ENCODE measurements at places on chromosomes 2 and 18.

GRCh38 chr18:69897397-69898108, 50.1 kb downstream of the CD226 start:
- no peak for DNase-seq

- DNase-seq, result no peak
Measured at GRCh38 chr18:22093731-22094357, 75.5 kb upstream of the GATA6 start.

DNA sequence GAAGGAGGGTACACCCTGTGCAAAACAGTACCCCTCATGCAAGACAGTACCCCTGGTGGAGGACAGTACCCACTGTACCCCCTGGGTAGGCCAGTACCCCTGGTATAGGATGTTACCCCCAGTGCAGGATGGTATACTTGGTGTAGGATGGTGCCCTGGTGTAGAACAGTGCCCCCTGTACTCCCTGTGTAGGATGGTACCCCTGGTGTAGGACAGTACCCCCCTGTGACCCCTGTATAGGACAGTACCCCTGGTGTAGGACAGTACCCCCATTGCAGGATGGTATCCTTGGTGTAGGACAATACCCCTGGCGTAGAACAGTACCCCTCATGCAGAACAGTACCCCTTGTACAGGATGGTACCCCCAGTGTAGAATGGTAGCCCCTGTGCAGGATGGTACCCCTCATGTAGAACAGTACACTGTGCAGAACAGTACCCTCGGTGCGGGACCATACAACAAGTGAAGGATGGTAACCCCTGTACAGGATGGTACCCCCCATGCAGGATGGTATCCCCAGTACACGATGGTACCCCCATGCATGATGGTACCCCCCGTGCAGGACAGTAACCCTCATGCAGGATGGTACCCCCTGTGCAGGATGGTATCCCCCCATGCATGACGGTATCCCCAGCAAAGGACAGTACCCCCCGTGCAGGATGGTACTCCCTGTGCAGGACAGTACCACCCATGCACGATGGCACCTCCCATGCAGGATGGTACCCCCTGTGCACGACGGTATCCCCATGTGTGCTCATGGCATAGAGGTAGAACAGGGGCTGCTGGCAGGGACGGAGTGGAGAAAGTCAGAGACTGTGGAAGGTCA, 248.0 kb downstream of the DCDC2C start:
- no peak for DNase-seq

DNA sequence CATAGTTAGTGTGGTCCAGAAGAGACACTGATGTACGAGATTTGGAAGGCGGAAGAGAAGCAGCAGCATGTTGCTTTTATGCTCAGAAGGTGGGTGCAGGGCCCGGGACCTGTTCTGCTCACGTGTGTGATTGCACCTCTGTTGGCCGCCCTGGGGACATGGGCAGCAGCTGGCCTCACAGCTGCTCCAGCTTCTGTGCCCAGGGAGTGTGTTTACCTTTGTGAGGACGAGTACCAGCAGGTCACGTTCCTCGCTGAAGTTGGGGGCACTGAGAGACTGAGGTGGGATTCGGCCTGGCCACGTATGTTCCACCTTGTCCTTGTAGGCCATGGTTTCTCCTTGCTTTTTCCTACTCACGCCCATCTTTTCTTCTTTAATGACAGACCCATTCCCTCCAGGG, 86.3 kb downstream of the PMAIP1 start:
- no peak for DNase-seq

DNA sequence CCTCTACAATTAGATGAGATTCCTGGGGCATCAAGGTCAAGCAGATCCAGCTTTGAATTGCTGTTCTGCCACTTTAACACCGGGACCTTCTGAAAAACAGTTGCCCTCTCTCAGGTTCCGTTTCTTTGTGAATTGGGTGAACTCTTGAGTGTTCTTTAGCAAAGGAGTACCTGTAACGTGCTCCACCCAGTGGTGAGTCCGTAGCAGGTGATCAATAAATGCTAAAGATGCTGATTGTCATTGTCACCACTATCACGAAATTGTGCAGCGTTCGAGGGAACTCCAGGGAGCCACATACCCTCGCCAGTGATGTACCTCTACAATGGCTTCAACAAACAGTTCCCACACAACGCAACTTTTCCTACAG, 81.9 kb downstream of the TCF7L1 start:
- DNase-seq, result no peak

DNA sequence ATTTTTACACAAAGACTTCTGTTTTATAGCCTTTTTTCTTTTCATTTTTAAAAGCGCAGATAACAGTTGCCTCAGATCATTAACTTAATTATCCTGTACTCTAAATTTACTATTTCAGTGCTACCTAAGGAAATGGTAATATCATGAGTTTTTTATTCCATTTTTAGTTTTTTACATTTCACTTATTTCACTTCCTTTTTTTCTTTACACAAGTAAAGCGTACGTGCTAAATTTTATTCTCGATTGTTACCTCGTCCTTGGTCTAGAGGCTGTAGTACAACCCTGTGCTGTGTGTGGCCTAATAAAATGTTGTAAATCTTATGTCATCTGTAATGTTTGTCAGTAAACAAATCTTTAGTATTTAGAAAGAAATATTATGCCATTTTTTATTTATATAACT, 49.2 kb downstream of the CRIM1 start:
- DNase-seq, result no peak

DNA sequence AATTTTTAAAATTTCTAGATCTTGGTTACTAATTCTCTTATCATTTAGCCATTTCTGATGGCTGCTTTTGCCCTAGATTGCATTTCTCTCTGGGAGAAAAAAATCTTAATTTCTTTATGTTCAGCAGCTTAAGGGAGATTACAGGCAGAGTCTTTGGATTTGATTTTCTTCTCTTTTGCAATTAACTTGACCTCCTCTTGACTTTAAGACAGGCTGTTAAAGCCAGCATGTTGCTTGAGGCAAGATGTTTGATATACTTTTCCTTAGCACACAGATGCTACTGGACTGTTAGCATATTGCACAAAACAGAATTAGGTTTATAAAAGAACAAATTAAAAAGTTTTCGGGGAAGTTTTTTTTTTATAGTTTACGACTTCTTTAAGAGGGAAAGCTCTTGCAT, 50.0 kb downstream of the XRCC5 start:
- DNase-seq, result no peak

- no peak for DNase-seq
Measured at GRCh38 chr2:27922842-27923241, 32.3 kb downstream of the BABAM2 start.

- DNase-seq, result no peak
Measured at GRCh38 chr2:137675584-137676327, 288.5 kb upstream of the HNMT start.

DNA sequence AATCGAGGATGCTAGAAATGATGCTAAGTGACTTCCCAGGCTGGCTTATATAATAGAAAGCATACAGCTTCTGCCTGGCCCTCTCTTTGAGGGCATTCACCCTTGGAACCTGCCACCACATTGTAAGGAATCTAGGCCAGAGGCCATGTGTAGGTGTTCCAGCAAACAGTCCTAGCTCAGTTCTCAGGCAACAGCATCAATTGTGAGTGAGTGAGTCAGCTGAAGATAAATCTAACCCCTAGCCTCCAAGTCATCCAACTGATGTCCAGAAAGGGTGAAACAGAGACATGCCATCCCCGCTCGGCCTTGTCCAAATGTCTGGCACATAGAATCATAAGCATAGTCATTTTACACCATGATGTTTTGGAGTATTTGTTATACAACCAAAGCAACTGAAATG, 324.3 kb upstream of the KLHL14 start:
- DNase-seq, result no peak

DNA sequence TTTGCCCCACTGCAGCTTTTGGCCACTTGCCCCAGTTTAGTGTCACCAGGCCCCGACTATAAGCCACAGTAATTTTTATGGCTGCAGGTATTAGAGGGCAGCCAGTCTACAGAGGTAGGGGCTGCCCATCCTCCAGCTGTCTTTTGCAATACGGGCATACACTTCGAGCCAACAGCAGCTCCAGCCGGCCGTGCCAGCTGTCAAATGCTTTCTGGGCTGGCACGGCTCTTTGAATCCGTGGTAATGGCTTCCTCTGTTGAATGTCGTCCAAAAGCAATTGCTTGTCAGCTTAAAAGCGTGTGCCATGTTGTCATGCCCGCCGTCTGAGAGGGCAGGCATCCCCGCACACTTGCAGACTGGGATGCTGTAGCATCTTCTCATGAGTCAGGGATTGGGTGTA, 41.3 kb downstream of the BCL2L11 start:
- DNase-seq, result no peak

- DNase-seq, result no peak
Measured at GRCh38 chr2:205754285-205754923, 72.1 kb downstream of the NRP2 start.

GRCh38 chr2:63784461-63784860, 57.2 kb upstream of the UGP2 start:
- DNase-seq, result no peak

DNA sequence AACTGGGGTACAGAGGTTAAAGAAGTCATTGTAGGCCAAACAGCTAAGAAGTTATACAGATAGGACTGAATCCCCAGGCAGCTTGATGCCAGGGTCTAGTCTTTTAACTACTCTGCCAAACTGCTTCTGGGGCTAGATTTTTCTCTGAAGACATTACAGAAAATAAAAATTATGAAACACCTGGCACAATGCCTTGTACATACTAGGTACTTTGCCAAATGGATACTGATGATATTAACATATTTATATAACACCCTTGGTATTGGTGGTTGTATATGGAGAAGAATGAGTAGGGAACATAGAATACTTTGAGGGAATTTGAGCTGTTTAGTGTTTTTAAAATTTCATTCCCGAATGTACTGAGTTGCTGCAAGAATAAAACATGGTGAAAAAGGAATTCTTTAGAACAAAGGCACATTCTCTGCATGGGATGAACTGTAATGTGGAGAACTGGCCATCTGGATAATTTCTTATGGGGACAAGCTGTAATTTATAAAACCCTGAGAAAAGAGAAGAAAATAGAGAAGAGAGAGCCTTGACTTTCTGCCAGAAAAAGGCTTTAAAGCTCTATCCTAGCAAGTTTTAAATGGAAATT, 210.9 kb upstream of the TMEM200C start:
- no peak for DNase-seq

- DNase-seq, result no peak
Measured at GRCh38 chr2:178418426-178418825, 32.5 kb downstream of the PRKRA start.

DNA sequence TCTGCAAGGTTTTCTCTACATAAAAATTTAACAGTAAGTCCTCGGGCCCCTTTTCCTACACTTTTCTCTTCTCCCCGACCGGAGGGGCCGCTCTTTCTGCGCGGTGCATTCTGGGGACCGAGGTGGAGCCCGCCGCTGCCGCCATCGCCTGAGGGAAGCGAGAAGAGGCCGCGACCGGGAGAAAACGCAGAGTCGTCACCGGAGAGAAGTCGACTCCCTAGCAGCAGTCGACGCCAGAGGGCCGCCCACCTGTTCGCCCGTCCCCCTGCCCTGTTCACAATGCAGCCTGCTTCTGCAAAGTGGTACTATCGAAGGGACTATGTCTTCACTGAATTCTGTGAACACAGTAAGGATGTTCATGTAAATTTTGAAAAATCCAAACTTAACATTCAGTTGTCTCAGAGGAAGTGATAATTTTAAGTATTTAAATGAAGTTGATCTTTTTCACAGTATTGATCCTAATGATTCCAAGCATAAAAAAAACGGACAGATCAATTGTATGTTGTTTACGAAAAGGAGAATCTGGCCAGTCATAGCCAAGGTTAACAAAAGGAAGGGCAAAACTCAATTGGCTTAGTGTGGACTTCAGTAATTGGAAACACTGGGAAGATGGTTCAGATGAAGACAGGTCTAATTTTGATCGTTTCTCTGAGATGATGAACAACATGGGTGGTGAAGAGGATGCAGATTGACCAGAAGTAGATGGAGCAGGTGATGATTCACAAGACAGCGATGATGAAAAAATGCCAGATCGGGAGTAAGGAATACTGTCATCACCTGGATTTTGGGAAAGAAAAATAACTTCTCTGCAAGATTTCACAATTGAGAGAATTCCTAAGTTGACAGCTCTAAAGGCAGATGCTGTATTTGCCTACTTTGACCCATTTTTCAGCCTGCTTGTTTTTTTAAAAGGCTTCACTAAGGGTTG, 55.8 kb downstream of the ASXL2 start:
- peak; percentile 40 for DNase-seq

- DNase-seq, result no peak
Measured at GRCh38 chr2:84855731-84856130, 25.2 kb downstream of the TRABD2A start.

DNA sequence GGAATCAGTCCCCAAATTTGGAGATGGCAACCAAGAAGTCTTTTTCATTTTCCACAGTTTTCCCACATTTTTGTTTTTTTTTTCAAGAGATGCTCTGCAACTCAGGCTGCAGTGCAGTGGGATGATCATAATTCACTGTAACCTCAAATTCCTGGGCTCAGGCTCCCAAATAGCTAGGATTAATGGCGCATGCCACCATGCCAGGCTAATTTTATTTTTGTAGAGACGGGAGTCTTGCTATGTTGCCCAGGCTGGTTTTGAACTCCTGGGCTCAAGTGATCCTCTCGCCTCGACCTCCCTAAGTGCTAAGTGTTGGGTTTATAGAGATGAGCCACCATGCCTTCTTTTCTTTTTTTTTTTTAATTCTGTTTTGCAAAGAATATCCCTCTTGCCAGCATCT, 35.2 kb downstream of the PCBP1 start:
- DNase-seq, result no peak

DNA sequence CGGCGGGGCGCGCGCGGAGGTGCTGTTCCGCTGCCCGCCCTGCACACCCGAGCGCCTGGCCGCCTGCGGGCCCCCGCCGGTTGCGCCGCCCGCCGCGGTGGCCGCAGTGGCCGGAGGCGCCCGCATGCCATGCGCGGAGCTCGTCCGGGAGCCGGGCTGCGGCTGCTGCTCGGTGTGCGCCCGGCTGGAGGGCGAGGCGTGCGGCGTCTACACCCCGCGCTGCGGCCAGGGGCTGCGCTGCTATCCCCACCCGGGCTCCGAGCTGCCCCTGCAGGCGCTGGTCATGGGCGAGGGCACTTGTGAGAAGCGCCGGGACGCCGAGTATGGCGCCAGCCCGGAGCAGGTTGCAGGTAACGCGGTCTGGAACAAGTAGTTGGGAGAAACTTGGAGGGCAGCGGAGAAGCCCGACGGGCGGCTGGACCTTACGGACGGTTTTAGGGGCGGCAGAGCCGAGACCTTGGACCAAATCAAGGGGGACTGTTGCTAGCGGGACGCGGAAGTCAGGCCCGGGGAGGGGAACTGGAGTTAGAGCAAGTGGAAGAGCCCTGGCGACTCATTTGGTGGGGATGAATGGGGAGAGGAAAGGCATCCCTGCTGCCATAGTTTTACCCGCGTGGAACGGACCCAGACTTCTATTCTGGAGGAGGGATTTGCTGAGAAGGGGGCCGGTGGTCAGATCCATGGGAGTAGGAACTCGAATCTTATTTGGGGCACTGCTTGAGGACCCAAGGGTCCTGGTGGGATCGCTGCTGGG, 573 bp downstream of the IGFBP2 start:
- DNase-seq, result no peak
